ENCODE measurements at places on chromosomes 2 and 18. TPM values are rescaled to one million over a fixed set of nuclear protein-coding genes. Genes with fewer than 3 reads are reported as not detected.

DNA sequence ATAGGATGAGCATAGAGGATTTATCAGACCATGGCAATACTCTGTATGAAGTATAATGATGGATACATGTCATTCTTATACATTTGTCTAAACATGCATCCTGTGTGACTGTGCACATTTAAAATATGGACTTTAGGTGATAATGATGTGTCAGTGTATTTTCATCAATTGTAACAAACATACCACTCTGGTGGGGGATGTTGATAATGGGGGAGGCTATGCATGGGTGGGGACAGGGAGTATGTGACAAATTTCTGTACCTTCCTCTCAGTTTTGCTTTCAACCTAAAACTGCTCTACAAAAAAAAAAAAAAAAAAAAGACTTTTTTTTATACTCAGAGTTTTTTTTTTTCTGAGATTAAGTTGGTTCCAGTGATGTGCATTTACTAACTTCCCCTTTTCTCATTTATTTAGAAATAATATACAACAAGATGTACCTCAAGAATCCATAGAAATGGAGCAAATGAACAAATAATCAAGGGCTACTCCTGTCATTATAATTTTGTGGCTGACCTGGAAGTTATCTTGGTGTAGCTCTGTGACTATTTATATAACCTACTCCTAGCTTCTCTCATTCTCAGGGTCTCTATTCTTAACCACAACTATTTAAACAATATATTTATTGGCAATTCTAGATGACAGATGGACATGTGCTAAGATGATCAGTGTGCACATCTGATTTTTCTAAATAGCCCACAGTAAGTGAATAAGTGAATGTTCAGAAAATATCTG, 108.9 kb upstream of the ITGA4 start:
- DNase-seq = no peak

- no peak for DNase-seq
Measured at GRCh38 chr2:28622101-28622499, 126.2 kb downstream of the PLB1 start.

DNA sequence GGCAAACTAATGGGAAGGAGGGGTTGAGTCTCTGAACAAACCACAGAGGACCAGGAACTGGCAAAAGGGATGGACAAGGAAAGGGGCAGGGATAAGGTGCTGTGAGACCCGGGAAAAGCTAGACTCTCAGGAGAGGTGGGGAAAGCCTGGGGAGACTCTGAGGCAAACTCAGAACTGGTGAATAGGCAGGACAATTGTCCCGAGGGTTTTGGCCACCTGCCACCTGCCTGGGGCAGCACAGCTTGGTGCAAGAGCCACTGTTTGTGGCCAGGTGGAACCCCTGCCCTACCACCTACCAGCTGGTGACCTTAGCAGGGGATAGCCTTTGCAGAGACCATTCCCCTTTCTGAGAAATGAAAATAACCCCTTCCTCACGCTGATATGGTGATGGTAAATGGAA, 129.4 kb upstream of the ASB18 start:
- DNase-seq = no peak

DNA sequence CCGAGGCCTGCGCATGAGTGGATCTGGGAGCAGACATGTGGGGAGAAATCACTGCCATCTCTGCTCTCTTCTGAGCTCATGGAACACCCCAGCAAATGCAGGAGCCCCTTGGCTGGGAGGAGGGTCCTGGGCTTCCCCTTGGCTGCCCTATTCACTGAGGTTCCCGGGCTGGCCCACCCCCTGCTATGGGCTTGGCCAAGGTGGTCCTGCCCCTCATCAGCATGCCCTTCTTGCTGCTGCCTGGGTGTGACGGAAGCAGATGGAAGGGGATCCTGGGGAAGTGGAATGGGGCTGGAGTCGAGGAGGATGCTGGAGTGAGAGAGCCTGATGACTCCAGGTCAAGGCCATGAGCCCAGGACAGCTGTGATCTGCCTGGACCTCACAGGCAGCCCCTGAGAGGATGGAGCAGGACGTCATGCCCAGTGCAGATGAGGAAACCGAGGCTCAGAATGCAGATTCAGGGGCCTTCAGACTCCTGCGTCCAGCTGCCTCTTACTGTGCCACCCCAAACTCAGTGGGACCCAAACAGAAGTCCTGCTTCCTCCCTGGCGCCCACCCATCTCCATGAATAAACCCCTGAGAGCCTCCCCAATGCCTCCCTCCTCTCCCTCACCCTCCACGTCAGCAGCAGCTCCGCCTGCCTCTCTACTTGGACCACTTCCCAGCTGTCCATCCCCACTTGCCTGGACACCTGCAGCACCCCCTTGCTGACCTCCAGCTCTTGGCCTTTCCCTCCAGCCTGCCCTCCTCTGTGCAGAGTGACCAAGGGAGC, 4.0 kb downstream of the SNED1 start:
- no peak for DNase-seq

GRCh38 chr2:210198326-210198725, 26.9 kb downstream of the ACADL start:
- no peak for DNase-seq

DNA sequence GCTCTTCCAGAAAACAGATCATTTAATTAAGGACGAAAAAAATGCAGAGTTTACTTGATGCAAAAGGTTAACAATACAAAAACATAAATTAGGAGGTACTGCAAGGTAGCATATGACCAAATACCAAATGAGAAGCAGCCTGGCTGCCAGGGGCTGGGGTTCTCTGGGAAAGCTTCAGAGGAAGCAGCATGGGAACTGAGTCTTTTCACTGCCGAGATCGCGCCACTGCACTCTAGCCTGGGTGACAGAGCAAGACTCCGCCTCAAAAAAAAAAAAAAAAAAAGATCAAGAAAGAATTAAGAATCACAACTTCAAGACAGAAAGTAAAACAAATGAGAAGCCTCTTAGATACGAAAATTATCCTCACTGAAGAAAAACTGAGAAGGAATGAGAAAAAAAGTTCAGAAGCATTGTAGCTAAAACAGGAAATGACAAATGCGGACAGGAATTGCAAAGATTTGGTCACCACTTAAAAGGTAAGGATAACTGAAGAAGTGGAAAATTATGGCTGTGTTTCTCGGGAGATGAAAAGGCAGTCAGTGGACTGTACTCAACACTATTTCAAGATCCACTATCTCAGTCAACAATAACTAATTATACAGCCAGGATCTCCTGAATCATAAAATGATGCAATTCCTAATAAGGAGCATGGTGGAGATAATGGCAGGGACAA, 4.3 kb downstream of the SEPTIN10 start:
- DNase-seq = no peak

DNA sequence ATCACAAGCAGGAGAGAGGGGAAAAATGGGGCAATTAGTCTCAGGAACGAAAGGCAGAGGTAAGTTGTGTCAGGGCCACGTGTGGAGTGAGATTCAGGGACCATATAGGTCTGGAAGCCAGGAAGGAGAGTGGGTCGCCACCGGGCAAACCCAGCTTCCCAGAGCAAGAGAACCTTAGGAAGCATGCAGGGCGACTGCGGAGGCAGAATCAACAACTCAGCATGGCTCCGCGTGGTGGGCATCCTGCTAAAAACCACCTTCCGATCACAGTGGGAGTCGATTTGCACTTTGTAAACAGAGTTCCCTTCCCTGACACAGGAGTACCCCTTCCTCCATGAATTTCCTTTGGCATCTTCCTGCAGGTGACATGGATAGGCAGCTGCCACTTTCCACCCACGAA, 114.6 kb downstream of the TTC32 start:
- no peak for DNase-seq

DNA sequence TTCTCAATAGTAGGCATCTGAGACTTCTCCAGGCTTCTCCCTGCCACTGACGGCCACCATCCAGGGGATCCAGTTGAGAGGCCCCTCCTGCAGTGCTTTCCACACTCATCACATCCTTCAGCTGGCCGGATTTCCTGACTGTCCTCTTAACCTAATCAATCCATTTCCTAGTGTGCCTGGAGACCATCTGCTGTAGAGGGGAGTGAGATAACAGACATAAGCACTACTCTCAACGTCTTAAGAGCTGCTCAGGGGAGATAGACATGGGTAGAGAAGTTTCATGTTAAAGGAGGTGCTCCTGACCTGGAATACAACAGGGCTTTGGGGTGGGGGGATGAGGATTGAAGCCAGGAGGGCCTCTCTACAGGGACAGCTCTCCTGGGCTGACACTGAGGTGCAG, 14.2 kb downstream of the SPR start:
- no peak for DNase-seq

DNA sequence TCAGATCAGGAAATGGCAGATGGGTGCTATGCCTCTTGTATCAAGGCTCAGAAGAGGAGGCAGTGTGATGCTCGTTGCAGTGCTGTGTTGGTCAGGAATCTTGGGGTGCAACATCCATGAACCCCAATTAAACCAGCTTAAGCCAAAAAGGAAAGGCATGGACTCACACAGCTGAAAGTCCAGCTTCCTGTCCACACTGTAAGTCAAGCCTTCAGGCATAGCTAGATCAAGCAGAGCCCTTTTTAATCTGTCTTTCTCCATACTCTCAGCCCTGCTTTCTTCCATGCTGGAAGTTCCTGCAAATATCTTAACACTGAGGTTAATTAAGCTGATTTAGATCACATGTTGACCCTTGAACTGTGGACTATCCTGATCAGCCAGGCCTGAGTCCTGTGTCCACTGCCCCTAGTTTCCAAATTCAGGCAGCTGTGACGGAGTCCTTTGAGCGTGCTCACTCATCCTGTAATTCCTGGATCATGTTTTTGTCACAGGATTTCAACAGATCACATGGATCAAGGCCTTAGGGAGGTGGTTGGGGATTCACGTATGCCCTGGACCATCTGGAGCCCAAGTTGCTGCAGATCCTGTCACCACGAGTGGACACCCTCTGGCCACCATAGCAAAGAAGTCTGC, 4.5 kb upstream of the C2orf74 start:
- DNase-seq = no peak

GRCh38 chr18:4755848-4756247, 300.7 kb upstream of the DLGAP1 start:
- DNase-seq = no peak

GRCh38 chr2:121529439-121530211, 1.1 kb upstream of the RNU4ATAC start:
- no peak for DNase-seq

- DNase-seq = no peak
Measured at GRCh38 chr18:11883153-11883552, 25.0 kb downstream of the MPPE1 start.

- no peak for DNase-seq
Measured at GRCh38 chr2:98039085-98039756, 43.5 kb upstream of the TMEM131 start.

- no peak for DNase-seq
Measured at GRCh38 chr2:128784626-128785306, 466.1 kb upstream of the HS6ST1 start.

DNA sequence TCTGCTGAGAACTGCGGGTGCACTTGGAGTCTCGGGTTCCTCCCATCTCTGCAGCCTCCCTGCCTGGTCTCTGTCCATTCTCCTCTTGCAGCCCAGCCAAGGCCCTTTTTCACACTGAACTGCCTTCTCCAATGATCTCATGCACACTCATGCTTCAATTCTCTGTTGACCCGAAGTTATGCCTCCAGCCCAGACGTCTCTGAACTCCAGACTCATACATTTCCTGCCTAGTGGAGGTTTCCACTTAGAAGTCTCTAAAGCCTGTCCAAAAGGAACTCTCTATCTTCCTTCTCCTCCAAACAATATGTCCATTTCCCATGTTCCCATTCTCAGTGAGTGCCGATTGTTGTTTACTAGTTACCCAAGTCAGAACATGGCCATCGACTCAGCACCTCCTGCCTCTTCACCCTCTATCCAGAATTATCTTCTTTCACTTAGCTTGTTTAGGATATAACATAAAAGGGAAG, 155.2 kb downstream of the IRS1 start:
- DNase-seq = no peak

GRCh38 chr18:37322492-37323035, 243.0 kb downstream of the CELF4 start:
- DNase-seq = no peak

GRCh38 chr2:237488901-237489860, 2.1 kb downstream of the MLPH start:
- DNase-seq = no peak

DNA sequence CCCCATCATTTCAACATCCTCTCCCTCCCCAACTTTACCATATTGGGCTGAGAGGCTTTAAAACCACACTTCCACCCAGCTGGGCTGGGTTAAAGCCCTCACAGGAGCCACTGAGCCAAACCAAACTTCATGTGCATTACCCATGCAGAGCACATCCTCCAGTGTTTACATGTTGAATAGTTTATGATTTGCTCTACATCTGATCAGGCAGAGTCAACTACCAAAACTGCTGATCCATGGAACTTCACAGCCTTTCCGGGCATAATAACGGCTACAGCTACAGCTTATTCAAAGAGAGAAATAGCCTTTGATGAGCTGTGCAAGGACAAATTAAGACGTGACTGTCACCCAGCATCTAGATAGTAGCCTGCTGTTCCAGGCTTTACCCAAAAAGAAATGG, 39.0 kb downstream of the MAIP1 start:
- no peak for DNase-seq

- peak; percentile 32 for DNase-seq
Measured at GRCh38 chr18:48835745-48836170, 115.0 kb downstream of the SMAD7 start.

GRCh38 chr2:104976603-104977120, 61.2 kb upstream of the MRPS9 start:
- DNase-seq = no peak

- no peak for DNase-seq
Measured at GRCh38 chr2:219041252-219041651, at the start of gene CFAP65. CFAP65 (minus strand) TSS chr2:219041516; CDS start chr2:219039048, 2,468 bp downstream.

GRCh38 chr2:231467613-231468530, 3.6 kb upstream of the NCL start:
- DNase-seq = no peak

- no peak for DNase-seq
Measured at GRCh38 chr2:233977296-233977837, 60.2 kb downstream of the TRPM8 start.

DNA sequence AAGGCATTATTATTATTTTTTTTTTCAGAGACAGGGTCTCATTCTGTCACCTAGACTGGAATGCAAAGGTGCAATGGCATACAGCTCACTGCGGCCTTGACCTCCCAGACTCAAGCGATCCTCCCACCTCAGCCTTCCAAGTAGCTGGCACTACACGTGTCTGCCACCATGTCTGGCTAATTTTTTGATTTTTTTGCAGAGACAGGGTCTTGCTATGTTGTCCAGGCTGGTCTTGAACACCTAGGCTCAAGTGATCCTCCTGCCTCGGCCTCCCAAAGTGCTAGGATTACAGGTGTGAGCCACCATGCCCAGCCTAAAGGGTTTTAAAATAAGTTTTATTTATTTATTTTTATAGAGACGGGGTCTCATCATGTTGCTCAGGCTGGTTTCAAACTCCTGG, 45.3 kb upstream of the AP1S3 start:
- DNase-seq = no peak

The COLEC11 gene
- 0.79 TPM for total RNA-seq

The CENPO gene
- 1.8 TPM for total RNA-seq

The CAPN14 gene
- 0.13 TPM for total RNA-seq

The LYPD6B gene
- not detected for total RNA-seq

The RIT2 gene
- not detected for total RNA-seq

The SLC38A11 gene
- 0.07 TPM for total RNA-seq

The PASK gene
- total RNA-seq = 1.9 TPM

The TXNDC2 gene
- total RNA-seq = not detected

The ESCO1 gene
- 12.4 TPM for total RNA-seq

The MEIS1 gene
- 1.8 TPM for total RNA-seq

The SLC1A4 gene
- 25.6 TPM for total RNA-seq

The CCDC195 gene
- not detected for total RNA-seq

The RSAD2 gene
- 1.7 TPM for total RNA-seq

The TPGS2 gene
- total RNA-seq = 8.8 TPM

The ERMN gene
- total RNA-seq = not detected

All from psoas muscle (tissue), 8 donors.